ENCODE measurements at places on chromosomes 4 and X.

- no peak for DNase-seq
Observed at GRCh38 chrX:149681182-149681581, 30.7 kb upstream of the MAGEA11 start.

GRCh38 chr4:36198068-36198808 lies 46.1 kb downstream of the ARAP2 start:
- no peak for DNase-seq

GRCh38 chrX:101349193-101349562 lies 636 bp upstream of the TIMM8A start:
- DNase-seq = no peak

- no peak for DNase-seq
Observed at GRCh38 chr4:74950882-74951281, 18.0 kb downstream of the PARM1 start.

DNA sequence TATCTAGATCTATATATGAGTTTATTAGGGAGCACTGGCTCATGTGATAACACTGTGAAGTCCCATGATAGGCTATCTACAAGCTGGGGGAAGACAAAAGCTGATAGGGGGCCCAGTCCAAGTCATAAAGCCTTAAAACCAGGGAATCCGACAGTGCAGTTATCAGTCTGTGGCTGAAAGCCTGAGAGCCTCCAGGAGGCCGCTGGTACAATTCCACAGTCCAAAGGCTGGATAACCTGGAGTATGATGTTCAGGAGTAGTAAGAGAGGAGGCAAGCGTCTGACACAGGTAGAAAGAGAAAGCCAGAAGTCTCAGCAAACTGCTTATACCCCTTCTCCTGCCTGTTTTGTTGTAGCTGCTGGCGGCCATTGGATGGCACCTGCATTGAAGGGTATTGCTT lies 177.6 kb upstream of the SPRY1 start:
- no peak for DNase-seq

DNA sequence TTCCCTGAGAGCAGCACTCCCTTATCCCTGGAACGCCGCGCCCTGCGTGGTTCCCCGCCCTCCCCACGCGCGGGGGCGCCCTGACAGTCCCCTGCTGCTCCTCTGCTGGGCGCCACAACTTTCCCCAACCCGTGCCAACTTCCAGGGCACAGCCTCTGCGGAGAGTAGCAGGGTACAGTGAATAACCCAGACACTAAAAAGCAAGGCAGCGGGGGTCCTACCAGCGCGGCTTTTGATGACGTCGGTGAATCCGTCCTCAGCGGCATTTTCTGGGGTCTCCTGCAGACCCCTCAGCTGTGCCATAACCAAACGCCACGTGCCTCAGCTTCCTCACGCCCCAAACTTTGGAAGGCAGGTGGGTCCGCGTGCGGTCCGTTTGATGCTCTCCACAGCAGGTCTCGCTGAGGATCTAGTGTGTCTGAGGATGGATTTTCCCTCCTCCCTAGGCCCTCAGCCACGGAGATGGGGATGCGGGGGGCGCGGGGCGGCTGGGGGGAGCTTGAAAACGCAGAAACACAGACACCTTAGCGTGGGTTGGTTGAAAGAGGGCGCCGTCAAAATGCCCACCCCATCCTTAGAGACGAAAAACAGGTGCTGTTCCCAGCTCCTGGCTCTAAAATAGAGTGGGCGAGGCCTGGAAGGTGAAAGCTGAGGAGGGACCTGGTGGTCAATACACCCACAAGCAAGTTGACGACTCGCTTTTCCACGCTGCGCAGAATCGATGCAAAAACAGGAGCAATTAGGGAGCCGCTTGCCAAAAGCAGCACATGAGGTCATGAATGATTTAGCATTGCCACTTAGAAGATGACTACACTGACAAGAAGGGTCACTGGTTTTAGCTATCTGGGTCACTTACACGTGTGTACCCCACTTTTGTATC lies 405.6 kb downstream of the FAM47A start:
- DNase-seq = no peak

- no peak for DNase-seq
Observed at GRCh38 chrX:27751976-27752375, 55.8 kb upstream of the MAGEB10 start.

DNA sequence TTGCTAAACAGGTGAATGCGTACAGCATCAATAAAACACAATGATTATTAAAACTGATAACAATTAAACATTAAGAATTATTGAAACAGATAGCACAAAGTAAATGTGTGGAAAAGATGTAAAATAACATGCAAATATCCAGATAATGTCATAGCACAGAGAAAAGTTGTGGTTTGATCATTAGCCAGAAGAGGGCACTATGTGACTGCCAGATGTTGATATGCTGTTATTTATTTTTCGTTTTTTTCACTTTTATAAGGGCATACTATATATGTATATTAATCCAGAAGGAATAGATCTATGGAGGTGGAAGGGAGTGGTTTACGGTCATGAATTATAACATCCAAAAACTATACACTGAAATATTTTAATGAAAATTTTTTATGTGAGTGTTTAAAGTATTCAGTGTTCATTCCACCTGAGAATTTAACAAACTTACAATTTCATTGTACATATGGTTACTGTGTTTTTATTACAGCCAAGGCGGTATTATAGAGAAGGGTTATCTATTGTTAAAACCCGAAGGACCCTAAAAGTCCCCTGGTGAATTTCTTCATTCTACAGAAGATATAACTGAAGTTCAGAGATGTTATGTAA lies 211.9 kb upstream of the UGT8 start:
- DNase-seq = peak; percentile 34

- no peak for DNase-seq
Observed at GRCh38 chrX:133563705-133564104, 148.4 kb upstream of the GPC4 start.

DNA sequence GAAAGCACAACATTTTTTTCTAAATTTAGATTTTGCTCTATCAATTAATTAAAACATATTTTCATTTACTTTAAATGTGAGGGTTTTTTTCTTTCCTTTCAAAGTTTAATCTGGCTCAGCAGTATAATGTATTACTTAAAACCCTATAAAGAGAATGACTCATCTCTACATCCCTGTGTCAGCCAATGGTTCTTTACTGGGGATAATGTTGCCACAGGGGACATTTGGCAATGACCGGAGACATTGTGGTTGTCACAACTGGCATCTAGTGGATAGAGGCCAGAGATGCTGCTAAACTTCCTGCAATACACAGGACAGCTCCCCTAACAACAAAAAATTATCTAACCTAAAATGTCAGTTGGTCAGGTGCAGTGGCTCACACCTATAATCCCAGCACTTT lies 53.8 kb downstream of the SYNPO2 start:
- peak; percentile 26 for DNase-seq

DNA sequence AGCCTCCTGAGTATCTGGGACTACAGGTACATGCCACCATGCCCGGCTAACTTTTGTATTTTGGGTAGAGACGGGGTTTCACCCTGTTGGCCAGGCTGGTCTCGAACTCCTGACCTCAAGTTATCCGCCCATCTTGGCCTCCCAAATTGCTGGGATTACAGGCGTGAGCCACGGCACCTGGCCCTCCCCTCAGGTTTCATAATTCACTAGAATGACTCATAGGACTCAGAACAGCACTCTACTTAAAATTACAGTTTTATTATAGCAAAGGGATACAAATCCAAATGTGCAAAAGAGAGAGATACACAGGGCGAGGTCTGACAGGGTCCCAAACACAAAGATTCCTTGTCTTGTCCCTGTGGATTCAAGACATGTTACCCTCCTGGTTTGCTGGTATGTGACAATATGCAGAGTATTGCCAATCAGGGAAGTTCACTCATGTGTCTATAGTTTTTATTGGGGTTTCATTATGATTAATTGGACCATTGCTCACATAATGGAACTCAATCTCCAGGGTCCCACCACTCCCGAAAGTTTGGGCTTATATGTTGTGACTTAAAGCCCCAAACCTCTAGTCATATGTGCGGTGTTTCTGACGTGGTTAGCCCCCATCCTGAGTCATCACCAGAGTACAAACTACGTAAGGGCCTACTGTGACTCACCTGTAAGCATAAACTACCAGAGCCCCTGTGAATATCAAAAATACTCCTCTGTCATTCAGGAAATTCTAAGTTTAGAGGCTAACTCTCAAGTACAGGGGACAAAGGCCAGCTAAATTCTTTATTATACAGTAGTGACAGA lies 5.2 kb downstream of the YIPF6 start:
- peak; percentile 83 for DNase-seq

DNA sequence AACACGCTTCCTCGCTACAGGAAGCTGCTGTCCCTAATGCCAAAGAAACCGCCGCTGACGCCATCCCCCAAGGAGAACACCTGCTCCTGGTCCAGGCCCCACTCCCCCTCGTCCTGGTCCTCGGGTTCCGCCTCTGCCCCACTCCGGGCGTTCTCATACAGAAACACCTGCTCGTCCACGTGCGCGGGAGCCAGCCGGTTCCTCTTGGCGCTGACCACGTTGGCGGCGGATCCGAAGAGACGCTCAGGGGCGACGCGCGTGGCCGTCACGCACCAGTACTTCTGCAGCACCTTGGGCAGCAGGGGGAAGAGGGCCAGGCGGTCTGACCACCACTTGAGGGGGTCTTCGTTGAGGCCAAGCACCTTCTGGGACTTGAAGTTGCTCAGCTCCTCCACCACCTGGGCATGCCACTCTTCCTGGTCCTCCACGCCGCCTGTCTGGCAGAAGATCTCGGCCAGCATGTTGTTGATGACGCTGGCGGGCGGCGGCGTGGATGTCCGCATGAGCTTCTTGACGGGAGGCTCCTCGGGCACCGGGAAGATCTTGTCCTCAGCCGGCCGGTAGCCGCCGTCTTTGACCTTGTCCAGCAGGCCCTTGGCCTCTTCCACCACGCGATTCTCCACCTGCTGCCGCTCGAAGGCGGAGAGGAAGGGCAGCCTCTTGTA lies 12.0 kb downstream of the DHRSX start:
- DNase-seq = no peak

DNA sequence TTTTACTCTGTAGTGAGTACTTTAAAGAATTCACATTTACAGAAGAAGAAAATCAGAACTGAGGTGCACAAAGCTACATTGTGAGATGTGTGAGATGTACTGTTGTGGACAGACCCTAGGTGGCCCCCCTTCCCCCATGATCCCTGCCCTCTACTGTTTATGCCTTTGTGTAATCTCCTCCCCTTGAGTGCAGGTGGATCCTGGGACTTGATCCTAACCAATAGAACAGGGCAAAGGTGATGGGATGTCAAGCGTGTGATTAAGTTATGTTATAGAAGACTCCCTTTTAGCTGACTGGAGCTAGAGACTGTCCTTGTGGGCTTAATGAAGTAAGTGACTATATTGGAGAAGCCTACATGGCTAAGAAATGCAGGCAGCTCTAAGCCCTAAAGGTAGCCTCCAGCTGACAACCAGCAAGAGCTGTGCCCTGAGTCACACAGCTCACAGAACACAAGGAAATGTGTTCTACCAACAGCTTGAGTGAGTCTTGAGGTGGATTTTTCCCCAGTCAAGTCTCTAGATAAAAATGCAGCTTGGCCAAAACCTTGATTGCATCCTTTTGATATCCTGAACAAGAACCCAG lies 225.2 kb upstream of the LEF1 start:
- peak; percentile 2 for DNase-seq

DNA sequence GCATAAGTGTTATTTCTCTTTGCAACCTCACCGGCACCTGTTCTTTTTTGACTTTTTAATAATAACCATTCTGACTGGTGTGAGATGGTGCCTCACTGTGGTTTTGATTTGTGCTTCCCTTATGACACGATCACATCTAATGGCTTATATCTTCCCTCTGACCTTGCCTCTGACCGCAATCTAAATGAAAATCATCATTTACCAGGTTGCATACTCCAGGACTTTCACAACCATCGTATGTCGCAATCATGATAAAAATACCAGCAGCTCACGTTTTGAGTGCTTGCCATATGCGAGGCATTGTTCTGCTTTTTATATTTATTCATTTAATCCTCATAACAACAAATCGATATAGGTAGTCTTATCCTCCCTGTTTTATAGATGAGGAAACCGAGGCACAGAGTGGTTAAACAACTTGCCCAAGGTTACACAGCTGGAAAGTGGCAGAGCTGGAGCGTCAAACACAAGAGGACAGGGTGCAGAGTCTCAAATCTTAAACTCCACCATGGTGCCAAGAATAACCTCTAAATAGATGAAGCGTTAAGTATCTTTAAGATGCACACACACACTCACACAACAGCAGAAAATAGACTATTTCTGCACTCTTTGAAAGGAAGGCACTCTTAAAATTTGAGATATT lies 102.2 kb downstream of the SEL1L3 start:
- DNase-seq = peak; percentile 11

GRCh38 chr4:185559915-185560281 lies 24.6 kb upstream of the PDLIM3 start:
- peak; percentile 91 for DNase-seq

GRCh38 chr4:99091216-99091575 lies 2.6 kb upstream of the ADH5 start:
- no peak for DNase-seq

DNA sequence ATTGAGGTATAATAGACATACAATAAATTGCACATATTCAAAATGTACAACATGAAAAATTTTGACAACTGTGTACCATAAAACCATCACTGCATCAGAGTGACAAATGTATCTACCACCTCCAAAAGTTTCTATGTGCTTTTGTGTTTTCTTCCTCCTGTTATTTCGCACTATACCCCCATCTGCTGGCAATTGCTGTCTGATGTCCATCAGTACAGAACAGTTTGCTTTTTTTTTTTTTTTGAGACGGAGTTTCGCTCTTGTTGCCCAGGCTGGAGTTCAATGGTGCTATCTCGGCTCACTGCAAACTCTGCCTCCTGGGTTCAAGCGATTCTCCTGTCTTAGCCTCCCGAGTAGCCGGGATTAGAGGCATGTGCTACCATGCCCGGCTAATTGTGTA lies 154.3 kb upstream of the GIMD1 start:
- peak; percentile 5 for DNase-seq

DNA sequence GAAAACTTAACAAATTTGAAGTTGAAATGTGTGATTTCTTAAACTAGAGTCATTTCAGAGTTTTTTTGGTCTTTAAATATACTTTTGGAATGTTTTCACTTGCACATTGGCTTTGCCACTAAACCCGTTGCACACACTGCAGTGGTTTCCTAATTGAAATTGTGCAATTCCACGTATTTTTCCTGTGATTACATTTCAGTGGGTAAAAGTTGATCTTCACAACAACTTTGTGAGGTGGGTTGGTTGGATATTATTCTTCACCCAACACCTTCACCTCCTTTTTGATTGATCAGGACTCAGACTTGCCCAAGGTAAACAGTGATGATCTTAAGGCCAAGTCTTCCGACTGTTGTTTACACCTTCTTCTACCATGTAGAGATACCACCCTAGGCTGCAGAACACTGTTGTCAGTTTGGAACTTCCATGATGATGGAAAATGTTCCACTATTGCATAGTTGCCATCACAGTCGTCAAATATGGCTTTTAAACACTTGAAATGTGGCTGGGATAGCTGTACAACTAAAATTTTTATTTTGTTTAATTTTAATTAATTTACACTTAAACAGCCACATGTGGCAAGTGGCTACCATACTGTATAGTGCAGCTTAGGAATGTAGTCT lies 13.7 kb downstream of the SEPTIN11 start:
- DNase-seq = no peak

- DNase-seq = no peak
Observed at GRCh38 chr4:107034996-107035818, 906 bp downstream of the DKK2 start.
